NCI-H2029 treated with DMSO at 0.1 percent for 48 hours (cell line): ENCODE measurements at places on chromosomes 2 and 18.

- no peak for DNase-seq
Measured at GRCh38 chr18:50559752-50560680, at the start of gene MAPK4. TSS of gene MAPK4 (plus strand) at chr18:50560087. CDS start at chr18:50663959, 103,872 bp downstream.

GRCh38 chr2:127641846-127642507 lies 4.0 kb upstream of the GPR17 start:
- DNase-seq: no peak

DNA sequence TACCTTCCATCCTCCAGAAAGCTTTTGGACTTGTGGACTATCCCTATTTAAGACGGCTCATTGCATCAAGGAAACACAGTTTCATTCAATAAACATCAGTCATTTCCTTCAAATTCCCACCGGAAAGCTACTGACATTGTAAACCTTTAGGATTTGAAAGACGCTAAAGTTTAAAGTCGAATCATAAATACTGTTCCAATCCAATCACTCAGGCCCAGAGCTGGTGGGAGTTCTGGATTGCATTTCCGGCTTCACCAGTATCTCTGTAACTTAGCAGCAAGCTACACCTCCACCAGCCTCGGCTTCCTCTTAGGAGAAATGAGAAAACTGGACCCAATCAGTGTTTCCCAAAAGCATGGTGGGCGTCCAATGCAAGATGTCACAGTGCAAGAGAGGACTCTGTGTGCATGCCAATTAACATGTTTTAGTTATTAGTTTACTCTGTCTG lies 1.6 kb downstream of the WDFY1 start:
- no peak for DNase-seq

DNA sequence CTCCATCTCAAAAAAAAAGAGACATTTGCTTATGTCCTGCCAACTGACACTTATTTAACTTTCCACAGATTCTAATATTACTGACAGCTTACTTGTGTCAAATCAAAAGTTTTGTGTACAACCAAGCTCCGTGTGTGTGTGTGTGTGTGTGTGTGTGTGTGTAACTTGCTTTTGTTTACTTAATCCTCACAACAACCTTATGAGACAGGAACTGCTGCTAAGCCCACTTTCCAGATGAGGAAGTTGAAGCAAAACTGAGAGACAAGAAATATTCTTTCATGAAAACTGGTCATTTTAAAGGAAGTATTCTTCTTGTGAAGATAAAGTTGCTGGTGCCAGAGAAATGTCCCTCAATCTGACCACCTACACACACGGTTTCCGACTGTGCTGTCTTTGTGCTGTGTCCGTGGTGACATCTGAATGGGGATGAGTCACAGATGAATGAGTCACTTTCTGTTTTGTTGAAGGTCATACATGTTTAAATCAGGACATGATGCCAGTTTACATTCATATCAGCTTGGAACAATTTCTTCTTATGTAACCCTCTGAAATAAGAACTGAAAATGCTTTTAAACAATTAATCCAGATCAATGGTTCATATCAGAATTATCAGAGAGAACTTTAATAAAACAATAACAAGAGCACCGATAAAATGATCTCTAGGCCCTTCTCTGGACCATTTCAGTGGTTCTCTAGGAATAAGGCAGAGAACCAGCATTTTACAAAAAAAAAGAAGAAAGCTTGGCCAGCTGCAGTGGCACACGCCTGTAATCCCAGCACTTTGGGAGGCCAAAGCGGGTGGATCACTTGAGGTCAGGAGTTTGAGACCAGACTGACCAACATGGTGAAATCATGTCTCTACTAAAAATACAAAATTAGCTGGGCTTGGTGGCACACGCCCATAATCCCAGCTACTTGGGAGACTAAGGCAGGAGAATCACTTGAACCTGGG lies 95.5 kb downstream of the THNSL2 start:
- no peak for DNase-seq

DNA sequence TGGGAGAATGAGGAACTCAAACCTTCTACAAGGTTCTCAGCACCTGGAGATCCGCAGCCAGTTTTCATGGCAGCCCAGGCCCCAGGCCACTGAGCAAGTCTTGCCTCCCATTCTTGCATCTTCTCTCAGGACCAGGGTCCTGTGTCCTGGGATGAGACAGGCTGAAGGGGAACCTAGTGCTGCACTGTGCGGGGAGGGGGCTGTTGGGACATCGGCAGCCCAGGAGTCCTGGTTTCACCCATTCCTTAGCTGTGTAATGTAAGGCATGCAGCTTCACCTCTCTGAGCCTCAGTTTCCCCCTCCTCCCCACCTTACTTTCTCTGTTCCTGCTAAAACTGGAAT lies 43.9 kb downstream of the TNS1 start:
- DNase-seq: no peak

GRCh38 chr2:165827921-165828276 lies 33.9 kb upstream of the GALNT3 start:
- DNase-seq: no peak

DNA sequence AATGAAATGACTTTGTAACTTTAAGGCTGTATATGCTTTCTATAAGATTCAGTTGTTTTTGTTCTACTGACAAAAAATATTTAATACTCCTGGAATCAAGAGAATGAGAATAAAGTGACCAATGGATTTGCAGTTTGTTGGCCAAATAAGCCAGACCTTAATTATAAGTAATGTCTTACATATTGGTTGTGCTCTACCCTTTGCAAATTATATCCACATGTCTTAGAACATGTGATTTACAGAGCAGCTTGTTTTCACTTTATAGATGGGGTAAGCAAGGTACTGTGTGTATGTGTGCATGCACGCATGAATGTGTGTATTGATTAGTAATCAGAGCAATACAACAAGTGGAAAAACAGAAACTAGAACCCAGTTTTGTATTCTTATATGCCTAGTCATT lies 59.1 kb downstream of the RMDN2 start:
- no peak for DNase-seq

- DNase-seq: no peak
Measured at GRCh38 chr18:77006305-77007175, 126.0 kb downstream of the MBP start.

DNA sequence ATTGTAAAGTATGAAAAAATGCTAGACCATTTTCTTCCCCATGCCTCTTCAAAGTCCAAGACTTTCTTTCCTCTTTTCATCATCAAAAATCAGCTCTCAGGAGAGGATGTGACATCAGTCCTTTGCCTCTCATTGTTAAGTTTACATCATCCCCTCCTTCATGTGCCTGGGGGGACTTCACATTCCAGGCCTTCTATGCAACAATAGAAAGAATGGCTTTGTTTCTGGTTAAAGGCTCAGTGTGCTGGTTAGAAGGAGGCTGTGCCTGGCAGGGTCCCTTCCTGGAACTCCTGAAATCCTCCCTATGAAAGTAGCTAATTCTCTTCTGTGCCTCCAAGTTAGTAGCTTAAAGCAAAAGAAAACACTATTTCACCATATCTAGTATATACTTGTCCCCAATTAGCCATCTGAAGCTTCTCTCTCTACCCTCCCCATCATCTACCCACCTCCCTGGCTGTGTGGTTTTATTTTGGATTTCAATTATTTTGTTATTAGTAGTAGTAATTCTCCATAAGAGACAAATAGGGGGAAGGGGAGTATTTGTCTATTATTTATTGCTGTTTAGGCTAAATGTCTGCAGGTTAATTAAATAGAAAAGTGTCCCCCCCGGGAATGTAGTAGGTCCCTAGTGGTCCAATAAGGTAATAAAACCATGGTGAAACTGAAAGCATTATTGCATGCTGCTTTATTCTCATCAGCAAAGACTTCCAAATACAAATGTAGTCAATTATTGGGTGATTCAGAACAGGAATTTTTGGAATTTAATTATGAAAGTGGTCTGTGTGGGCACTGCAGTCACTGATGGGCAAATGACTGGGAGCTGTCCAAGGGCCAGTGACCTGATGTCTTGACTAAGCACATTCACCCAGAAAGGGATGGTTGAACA lies 69.0 kb downstream of the CPO start:
- DNase-seq: no peak

DNA sequence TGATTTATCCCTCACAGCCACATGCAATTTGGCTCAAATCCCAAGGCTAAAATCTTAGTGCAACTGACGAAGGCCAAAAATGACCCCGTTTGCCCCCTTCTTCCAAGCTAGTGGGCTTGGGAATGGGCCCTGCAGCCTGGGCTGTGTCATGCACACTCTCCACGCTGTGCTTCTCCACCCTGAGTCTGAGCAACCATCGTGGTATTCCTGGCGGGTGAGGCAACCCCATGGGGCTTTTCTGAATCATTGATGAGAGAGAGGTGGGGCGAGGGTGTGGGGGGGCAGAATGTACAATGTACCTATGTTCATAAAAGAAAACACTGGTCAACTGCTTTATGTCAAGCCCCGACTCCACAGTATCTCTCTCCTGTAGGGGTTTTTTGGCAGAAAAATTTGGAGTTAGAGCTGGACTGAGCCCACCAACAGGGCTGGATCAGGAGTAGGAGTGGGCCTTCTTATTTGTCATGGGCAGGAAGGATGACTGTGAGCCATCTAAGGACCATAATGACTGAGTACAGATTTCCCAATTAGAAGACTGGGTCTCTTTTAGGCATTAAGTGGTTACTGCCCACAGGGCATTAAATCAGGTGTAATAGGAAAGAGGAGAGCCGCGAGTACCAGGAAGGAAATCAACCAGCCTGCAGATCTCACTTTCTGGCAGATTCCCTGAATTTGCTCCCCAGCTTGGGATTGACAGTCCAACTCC lies 8.9 kb downstream of the SULT1C2 start:
- DNase-seq: no peak

DNA sequence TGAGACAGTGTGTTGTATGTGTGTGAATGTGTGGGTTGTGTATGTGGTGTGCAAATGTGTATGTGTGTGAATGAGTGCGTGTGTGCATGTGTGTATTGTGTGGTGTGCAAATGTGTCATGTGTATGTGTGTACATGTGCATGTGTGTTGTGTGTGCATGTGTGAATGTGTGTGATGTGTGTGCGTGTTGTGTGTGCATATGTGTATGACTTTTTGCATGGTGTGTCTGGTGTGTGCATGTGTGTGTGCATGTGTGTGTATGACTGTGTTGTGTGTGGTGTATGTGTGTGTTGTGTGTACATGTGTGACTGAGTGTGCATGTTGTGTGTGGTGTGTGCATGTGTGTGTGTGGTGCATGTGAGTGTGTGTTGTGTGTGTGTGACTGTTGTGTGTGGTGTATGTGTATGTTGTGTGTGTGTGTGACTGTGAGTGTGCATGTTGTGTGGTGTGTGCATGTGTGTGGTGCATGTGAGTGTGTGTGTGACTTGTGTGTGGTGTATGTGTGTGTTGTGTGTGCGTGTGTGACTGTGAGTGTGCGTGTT lies 268.3 kb downstream of the DCDC2C start:
- no peak for DNase-seq

- peak; percentile 82 for DNase-seq
Measured at GRCh38 chr18:3456686-3457069, 6.7 kb downstream of the TGIF1 start.

GRCh38 chr2:240225131-240225530 lies 84.7 kb upstream of the OTOS start:
- no peak for DNase-seq

GRCh38 chr18:35521133-35521532 lies 23.4 kb upstream of the INO80C start:
- no peak for DNase-seq

DNA sequence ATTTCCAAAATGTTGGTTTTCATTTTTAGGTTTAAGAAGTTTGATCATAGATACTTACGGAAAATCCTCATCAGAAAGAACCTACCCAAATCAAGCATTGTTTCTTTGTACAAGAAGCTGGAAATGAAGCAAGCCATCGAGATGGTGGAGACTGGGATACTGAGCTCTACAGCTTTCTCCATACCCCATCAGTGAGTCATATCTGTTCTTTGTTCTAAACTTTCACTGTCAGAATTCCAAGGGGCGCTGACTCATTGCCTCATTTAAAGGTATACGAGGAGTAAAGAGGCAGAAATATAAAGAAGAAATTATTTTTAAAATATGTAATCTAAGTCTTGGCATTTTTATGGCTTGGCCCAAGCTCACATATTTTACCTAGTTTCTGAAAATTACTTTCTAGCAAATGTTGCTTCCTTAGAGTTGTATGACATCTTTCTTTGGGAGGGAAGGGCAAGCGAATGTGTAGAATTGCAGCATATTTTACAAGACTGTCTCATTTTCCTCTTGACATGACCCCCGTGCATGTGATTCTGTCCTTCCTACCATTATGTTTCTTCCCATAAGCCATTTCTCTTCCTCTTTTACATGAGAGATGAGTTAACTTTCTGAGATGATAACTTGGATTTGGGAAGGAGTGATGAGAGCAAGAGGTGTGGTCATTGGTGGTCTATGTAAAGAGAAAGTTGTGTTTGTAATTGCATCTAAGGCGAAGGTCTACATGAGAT lies 41.2 kb downstream of the SLC9A4 start:
- DNase-seq: no peak

- no peak for DNase-seq
Measured at GRCh38 chr2:133836691-133837345, 268.6 kb upstream of the NCKAP5 start.

- no peak for DNase-seq
Measured at GRCh38 chr2:66437109-66437690, 2.3 kb downstream of the MEIS1 start.

GRCh38 chr2:160803881-160804280 lies 310.3 kb upstream of the RBMS1 start:
- no peak for DNase-seq

GRCh38 chr2:83747141-83747540 lies 711.9 kb downstream of the SUCLG1 start:
- no peak for DNase-seq

GRCh38 chr18:22813648-22814328 lies 119.3 kb upstream of the RBBP8 start:
- no peak for DNase-seq

DNA sequence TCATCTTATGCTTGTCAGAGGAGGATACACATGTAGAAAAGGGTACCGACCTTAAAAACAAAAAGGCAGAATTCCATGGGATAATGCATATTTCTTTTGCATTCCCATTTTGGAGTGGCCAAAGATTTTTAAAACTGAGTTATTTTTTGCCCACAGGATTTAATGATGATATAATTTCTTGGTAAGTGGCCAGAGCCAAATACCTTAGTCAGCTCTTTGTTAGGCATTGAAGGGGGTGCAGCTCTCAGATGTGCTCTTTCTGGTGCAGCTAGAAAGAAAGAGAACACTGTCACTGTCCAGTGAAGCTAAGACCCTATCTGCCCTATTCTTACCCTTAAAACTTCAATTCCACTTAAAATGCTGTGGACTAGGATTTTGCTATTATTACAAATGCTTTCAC lies 10.8 kb downstream of the COQ10B start:
- DNase-seq: no peak

DNA sequence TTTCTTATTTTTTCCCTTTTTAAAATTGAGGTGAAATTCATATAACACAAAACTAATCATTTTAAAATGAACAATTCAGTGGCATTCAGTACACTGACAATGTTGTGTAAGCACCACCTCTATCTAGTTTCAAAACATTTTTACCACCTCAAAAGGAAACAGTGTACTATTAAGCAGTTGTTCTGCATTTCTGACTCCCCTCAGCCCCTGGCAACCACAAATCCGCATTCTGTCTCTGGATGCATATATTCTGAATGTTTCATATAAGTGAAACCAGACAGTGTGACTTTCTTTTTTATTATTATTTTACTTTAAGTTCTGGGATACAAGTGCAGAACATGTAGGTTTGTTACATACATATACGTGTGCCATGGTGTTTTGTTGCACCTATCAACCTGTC lies 19.2 kb upstream of the TANK start:
- no peak for DNase-seq

GRCh38 chr2:85470850-85471800 lies 52.6 kb downstream of the SH2D6 start:
- DNase-seq: no peak

- no peak for DNase-seq
Measured at GRCh38 chr2:14517731-14518130, 114.8 kb upstream of the LRATD1 start.

GRCh38 chr18:22604986-22605421 lies 187.3 kb upstream of the CTAGE1 start:
- DNase-seq: no peak
